GM23248 (cell line): ENCODE measurements at places on chromosomes 5 and 9. TPM values are rescaled to one million over a fixed set of nuclear protein-coding genes. Genes with fewer than 3 reads are reported as not detected.

Gene TNC
- total RNA-seq: 319 and 372 TPM in 2 replicates

Gene COL5A1
- 812 and 897 TPM in 2 replicates for total RNA-seq

GRCh38 chr9:4594994-4595393, 67.1 kb upstream of the PLPP6 start:
- H3K27ac ChIP-seq: no peak overlapping the region
- no peak for DNase-seq
- H3K4me1 ChIP-seq: peaks cover 9% of the 10 kb centered on the region; the same call in 1 of the 2 replicates

GRCh38 chr5:9239071-9239470, 306.8 kb downstream of the SEMA5A start:
- H3K27me3 ChIP-seq: no peaks in the 10 kb centered on the region
- no peaks in the 10 kb centered on the region for H3K36me3 ChIP-seq
- peaks cover 20% of the 10 kb centered on the region for H3K4me1 ChIP-seq
- no peak overlapping the region for H3K4me3 ChIP-seq
- peak overlapping the region; percentile 67 for H3K27ac ChIP-seq
- DNase-seq: peak; percentile 71

DNA sequence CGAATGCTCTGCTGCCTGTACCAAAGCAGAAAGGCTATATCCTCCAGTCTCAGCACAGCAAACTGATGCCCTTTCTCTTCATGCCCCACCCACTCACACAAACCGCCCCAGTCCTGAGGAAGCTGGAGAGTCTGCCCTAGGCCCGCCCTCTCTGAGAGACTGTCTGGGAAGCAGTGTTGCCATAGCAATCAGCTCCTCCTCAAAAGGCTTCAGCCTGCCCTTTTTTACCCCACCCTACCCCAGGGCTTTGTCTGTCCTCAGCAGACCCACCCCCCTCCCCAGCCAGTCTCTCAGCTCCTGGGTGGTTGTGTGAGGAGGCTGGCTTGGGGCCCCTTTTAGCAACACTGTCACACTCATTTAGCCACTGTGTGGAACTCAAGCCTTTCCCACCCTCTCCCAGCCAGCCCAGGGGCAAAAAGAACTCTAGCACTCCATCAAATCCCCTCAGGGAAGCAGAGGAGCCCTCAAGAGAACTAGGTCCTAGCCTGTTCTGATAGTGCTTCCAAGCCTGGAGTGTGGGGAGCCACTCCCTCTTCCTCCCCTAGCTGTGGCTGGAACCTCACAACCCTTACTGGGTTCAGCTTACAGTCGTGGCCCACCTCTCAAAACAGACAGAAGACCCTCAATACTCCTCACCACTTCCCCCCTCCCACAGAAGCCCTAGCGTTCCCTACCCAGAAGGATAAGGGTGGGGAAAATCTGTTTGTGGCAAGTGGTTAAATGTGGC, 1.4 kb downstream of the ATOSB start:
- peak overlapping the region; percentile 77 for H3K4me3 ChIP-seq
- H3K4me1 ChIP-seq: peaks cover 44% of the 10 kb centered on the region
- peak; percentile 98 for DNase-seq
- peak overlapping the region; percentile 98 for H3K27ac ChIP-seq
- no peaks in the 10 kb centered on the region for H3K36me3 ChIP-seq

DNA sequence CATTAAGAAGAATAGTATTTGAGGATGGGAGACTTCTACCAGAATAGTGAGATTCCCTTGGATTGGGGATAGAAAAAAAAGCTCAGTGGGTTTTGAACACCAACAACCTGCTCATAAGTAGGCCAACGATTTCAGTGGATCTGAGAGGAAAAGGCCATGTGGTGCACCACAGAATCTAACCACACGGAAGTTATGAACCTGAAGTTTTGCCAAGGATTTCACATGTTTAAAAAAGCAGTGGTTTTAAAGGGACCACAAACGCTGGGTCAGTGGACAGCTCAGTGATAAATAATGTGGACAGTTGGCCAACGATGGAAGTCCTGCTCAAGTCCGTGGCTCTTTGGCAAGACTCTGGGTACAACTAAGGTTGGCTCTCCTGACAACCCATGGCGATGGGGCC, 107.2 kb upstream of the TXNDC8 start:
- DNase-seq: peak; percentile 77
- H3K27me3 ChIP-seq: no peaks in the 10 kb centered on the region
- no peak overlapping the region for H3K4me3 ChIP-seq
- peaks cover 49% of the 10 kb centered on the region for H3K4me1 ChIP-seq

Gene CTSV
- not detected in 2 replicates for total RNA-seq

DNA sequence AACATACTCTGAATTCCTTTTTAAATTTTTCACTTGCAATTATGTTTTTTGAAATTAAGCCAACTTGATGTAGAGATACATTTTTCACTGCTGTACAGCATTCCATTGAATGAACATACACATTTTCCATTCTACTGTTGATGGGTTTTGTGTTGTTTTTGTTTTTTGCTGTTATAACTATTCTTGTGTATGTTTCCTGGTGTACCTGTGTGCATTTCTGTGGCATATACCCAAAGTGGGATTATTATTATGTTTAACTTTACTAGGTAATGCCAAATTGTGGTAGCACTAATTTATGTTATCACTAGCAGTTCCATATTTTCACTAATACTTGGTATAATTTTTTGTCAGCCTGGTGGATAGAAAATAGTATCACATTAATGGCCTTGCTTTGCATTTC, 2.7 kb downstream of the RFESD start:
- no peaks in the 10 kb centered on the region for H3K36me3 ChIP-seq
- peaks cover 5% of the 10 kb centered on the region; the same call in 1 of the 2 replicates for H3K4me1 ChIP-seq
- no peak overlapping the region for H3K27ac ChIP-seq
- no peak for DNase-seq
- no peaks in the 10 kb centered on the region for H3K27me3 ChIP-seq
- no peak overlapping the region for H3K4me3 ChIP-seq

DNA sequence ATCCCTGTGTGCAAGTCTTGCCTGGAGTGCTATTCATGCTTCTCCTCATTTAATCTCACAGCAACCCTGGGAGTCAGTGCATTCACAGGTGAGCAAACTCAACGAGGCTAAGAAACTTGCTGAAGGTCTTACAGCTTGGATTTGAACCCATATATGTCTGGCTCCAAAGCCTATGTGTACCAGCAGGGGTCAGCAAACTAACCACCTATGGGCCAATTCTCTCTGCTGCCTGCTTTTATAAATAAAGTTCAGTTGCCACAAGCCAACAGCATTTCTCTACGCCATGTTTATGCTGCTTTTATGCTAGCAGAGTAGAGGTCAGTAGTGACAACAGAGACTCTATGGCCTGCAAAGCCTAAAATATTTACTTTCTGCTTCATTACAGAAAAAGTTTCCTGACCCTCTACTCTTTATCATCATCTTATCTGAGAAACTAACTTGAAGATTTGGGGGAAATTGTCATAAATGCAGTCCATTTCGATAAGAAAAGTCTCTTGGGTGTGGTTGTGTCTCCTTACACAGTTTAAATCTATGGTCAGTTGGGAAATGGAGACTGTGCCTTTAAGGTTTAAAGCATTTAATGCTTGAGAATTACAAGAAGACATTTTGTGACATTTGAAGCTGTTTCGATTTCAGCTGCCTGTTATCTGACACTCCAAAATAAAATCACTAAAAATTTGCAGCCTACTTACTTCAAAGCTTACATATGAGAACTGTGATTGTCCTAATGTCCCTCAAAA, 137.7 kb downstream of the PRELID2 start:
- H3K4me3 ChIP-seq: no peak overlapping the region
- no peaks in the 10 kb centered on the region for H3K36me3 ChIP-seq
- H3K4me1 ChIP-seq: no peaks in the 10 kb centered on the region
- H3K27ac ChIP-seq: no peak overlapping the region
- no peaks in the 10 kb centered on the region for H3K27me3 ChIP-seq

DNA sequence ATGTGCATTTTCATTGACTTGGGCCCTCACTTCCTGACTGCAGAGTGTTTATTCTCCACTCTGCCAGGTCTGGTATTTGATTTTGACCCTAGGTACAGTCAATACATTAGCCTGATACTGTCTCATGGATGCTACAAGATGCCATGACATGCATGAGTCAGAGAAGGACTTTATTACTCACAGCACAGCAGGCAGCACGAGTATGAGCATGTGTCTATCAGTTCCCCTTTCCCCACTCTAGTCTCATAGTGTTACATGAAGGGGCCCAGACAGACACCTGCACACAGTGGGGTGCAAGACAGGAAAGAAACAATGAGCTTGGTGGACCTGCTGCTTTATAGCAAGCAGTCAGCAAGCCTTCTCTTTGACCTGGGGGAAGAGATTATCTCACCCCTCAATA, 19.6 kb downstream of the ITGA2 start:
- H3K27me3 ChIP-seq: no peaks in the 10 kb centered on the region
- H3K4me3 ChIP-seq: no peak overlapping the region
- peak; percentile 85 for DNase-seq
- no peaks in the 10 kb centered on the region for H3K36me3 ChIP-seq
- H3K27ac ChIP-seq: peak overlapping the region; percentile 73

GRCh38 chr5:64794053-64794770, 25.5 kb downstream of the CWC27 start:
- no peaks in the 10 kb centered on the region for H3K27me3 ChIP-seq
- H3K27ac ChIP-seq: no peak overlapping the region
- H3K36me3 ChIP-seq: peaks cover 19% of the 10 kb centered on the region; the same call in 1 of the 2 replicates
- peaks cover 10% of the 10 kb centered on the region; the same call in 1 of the 2 replicates for H3K4me1 ChIP-seq

DNA sequence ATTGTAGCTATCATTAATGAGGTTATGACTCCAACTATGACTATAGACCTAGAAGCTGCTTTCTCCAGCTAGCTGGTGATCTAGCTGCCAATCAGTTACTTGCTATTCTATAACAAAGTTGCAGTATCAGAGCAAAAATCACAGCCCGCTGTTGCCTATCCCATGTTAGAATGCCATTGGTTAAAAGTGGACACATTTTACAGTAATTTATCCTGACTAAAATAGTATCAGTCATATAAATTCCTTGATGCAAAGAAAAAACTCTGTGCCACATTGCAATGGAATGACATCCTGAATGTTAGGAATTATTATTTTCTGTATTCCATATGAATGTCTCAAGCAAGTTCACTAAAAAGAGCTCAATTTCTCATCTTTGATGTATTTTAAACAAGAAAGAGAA, 626.5 kb downstream of the PDE4D start:
- H3K27me3 ChIP-seq: no peaks in the 10 kb centered on the region; the same call in 1 of the 2 replicates
- H3K4me3 ChIP-seq: no peak overlapping the region
- no peaks in the 10 kb centered on the region for H3K4me1 ChIP-seq
- no peak overlapping the region for H3K27ac ChIP-seq

- no peaks in the 10 kb centered on the region for H3K27me3 ChIP-seq
- no peak overlapping the region for H3K27ac ChIP-seq
- no peak for DNase-seq
- H3K4me1 ChIP-seq: peaks cover 42% of the 10 kb centered on the region
Measured at GRCh38 chr5:173916233-173916632, 28.1 kb downstream of the CPEB4 start.

GRCh38 chr9:36074870-36075532, 38.3 kb downstream of the RECK start:
- no peaks in the 10 kb centered on the region for H3K27me3 ChIP-seq
- peaks cover 64% of the 10 kb centered on the region for H3K36me3 ChIP-seq
- peak overlapping the region; percentile 41 for H3K27ac ChIP-seq

Gene TMED9
- total RNA-seq: 137 and 138 TPM in 2 replicates

Gene BHMT2
- total RNA-seq: 4.4 and 15.9 TPM in 2 replicates

GRCh38 chr5:42235837-42236236, 187.4 kb upstream of the GHR start:
- H3K36me3 ChIP-seq: no peaks in the 10 kb centered on the region
- no peaks in the 10 kb centered on the region for H3K27me3 ChIP-seq
- no peak for DNase-seq
- H3K4me3 ChIP-seq: no peak overlapping the region

DNA sequence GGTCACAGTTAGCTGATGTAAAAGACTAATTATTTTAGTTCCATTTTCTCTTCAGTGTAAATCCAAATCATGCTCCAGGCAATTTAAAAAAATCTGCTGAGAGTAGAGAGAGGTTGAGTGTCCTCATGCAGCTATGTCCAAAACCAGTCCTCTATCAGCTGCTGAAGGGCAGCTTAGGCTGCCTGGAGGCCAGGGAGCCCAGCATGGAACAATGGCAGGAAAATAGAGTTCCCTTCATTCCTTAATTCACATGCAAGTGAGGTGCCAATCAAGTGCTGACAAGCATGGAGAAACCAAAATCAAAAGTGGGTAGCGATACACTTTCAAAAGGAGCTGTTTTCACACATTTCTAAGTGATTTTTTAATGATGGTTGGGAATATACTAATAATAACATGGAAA, 78.3 kb upstream of the POU5F2 start:
- no peak for DNase-seq
- no peak overlapping the region for H3K4me3 ChIP-seq
- H3K36me3 ChIP-seq: no peaks in the 10 kb centered on the region
- H3K27me3 ChIP-seq: no peaks in the 10 kb centered on the region
- no peaks in the 10 kb centered on the region for H3K4me1 ChIP-seq

- no peaks in the 10 kb centered on the region for H3K4me1 ChIP-seq
- H3K27ac ChIP-seq: no peak overlapping the region
- peaks cover 20% of the 10 kb centered on the region; the same call in 1 of the 2 replicates for H3K27me3 ChIP-seq
- H3K36me3 ChIP-seq: no peaks in the 10 kb centered on the region
Measured at GRCh38 chr9:134964271-134965055, 46.8 kb upstream of the FCN1 start.

Gene ANKRD31
- total RNA-seq: not detected in 2 replicates

DNA sequence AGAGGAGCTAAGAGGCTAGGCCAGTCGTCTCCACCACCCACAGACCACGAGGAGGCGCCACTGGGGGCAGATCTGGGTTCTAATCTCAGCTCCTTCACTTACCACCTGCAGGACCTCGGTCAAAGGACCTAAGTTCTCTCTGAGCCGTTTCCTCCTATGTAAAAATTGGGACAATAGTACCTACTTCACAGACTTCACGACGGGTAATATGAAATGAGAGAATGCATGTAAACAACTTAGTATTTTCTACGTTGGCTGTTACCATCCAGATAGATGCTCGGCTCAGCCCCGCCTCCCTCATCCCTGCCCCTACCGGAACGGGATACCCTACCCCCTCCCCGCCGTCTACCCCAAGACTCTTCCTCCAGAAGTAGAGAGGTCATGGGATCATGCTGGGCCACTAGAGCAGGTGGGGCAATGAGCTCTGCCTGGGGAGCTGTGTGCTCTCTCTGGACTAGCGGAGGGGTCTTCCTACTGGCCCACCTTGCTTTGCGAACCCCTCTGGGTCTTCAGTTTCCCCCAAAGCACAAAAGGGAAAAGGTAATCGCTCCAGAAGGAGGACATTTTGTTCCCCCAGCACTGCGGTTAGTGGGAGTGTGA, 541 bp downstream of the GNPDA1 start:
- H3K27ac ChIP-seq: no peak overlapping the region
- DNase-seq: peak; percentile 65
- H3K36me3 ChIP-seq: no peaks in the 10 kb centered on the region
- H3K4me3 ChIP-seq: peak overlapping the region; percentile 84
- H3K4me1 ChIP-seq: peaks cover 39% of the 10 kb centered on the region

Gene NPR3
- 87.1 and 97.0 TPM in 2 replicates for total RNA-seq

GRCh38 chr5:72271702-72272101, 48.3 kb downstream of the MRPS27 start:
- 0 out of 2 replicates have a peak, but pooled peaks cover 5% of the 10 kb centered on the region for H3K4me1 ChIP-seq
- H3K36me3 ChIP-seq: no peaks in the 10 kb centered on the region
- no peak for DNase-seq
- H3K27ac ChIP-seq: no peak overlapping the region
- no peaks in the 10 kb centered on the region for H3K27me3 ChIP-seq
- no peak overlapping the region for H3K4me3 ChIP-seq

Gene RLN2
- not detected in 2 replicates for total RNA-seq

Gene GPRIN1
- 4.3 and 4.8 TPM in 2 replicates for total RNA-seq

Gene HRH2
- total RNA-seq: not detected in 2 replicates
